Brain pericyte (primary cell): ENCODE measurements at places on chromosomes 7 and 10.
A peak's percentile ranks its signal among the peaks of the same experiment; 100 is the strongest.

DNA sequence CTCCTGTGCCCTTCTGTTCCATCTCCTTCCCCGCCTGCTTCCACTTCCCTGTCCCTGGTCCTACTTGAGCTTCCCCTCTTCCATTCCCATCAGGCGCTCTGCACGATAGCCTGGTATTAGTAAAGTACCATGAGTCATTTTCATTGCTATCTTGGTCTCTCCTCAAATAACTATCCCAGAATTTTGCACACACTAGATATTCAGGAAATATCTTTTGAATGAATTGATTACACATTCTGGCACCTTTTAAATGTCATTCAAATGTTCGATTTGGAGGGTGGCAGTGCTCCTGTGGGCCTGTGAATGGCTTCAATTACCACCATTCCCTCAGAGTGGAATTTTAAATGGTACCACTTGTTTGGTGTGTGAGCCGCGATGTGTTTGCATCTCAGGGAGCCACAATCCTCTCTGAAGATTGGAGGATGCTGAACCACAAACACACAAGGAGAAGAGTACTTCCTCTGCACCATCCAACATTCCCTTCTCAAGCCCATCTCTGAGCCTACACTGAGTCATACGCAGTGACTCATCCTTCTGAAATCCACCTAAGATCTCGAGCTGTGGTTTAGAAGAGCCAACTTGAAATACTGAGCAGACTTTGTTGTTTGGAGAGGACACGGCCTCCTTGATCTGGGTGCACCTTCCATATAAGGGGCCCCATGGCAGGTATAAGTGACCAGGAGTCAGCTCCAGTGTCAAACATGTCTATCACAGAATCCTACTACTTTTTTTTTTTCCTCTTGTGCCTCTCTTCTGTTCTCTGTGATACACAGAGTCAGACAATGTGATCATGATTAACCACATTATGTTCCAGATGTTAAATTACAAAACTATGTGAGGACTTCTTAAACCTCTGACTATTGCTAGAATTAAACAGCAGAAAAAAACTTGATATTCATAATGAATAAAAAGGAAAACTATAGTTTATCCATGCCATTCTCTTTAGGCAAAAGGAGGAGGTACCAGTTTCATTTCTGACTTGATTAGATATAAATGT is 81.9 kb downstream of the BMPER start:
- DNase-seq: peak; percentile 78

DNA sequence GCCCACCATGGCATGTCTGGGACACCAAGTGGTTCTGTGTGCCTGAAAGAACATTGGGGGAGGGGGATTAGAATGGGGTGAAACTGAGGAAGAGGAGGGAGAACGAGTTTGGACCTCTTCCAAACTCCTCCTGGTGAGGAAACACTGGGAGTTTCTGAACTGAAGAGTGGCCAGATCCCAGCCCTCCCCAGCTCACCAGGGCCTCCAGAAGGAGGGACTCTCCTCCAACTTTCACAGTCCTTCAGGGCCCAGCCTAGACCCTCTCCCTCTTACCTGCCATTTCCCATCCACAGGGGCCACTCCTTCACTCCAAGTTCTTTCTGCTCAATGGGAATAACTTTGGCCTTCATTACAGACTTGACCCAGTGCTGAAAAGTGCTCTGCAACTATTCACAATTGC is 132.0 kb upstream of the FOXK1 start:
- no peak for DNase-seq

GRCh38 chr7:84546403-84546802 is 351.8 kb upstream of the SEMA3A start:
- DNase-seq: no peak

- DNase-seq: no peak
Observed at GRCh38 chr10:71396711-71397295, at the start of gene CDH23. Gene CDH23, plus strand, starts transcription at chr10:71396920. Its CDS starts 42,912 bp downstream, at chr10:71439832.

GRCh38 chr7:12685550-12685949 is 1.9 kb upstream of the ARL4A start:
- no peak for DNase-seq

DNA sequence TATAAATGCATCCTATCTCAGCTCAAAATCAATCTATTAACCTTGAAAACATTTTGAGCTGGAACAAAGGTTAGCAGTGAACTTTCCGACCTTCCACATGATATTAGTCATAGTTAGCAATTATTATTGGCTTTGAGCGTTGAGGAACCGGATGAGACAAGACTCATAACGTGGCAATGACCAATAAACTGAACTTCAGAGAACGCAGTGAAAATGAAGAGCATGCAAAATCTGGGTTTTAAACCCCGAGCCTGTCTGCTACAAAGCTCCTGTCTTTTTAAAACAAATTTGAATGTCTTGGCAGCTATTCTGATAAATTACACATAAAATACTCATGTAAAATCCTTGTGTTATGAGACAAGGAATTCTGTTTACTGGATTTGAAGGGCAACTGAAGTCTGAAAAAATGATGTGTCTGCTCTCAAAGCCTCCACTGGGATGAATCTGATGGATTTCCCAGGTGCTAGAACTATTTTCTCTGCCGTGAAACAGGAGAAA is 74.7 kb upstream of the ITGB1 start:
- DNase-seq: no peak

DNA sequence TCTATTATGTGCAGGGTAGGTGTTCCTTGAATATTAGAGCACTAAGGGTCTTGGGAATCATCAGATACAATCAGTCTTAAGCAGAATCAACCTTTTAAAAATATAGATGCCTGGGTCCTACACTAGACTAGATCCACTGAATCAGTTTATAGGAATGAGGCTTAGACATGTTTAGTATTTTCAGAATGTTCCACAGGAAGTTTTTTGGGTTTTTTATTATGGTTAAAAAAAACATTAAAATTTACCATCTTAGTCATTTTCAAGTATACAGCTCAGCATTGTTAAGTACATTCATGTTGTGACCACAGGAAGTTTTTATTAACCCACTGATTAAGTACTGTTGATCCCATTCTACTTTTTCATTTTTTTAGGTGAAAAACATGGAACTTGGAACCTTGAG is 135.7 kb downstream of the LCOR start:
- no peak for DNase-seq

- DNase-seq: no peak
Observed at GRCh38 chr10:98287321-98287720, 19.3 kb upstream of the LOXL4 start.
